Activated naive CD4-positive, alpha-beta T cell treated with anti-CD3 and anti-CD28 coated beads for 36 hours (primary cell): ENCODE measurements at places on chromosomes 11 and 22. TPM values are rescaled to one million over a fixed set of nuclear protein-coding genes. Genes with fewer than 3 reads are reported as not detected.

DNA sequence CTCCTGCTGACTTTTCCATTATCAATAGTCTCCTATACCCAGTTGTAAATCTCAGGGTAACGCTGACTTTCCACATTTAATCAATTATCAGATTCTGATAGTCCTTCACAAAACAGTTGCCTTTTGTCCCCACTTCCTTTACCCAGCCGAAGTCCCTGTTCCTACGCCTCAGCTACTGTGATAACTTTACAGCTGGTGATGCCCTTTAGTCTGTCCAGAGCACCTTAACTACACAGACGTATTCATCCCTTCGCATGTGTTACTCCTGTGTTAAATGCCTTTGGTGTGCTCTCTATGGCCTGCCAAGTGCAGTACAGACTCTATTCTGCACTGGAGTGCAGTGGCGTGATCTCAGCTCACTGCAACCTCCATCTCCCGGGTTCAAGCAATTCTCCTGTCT is 20.2 kb downstream of the SSH3 start:
- no peak for DNase-seq

GRCh38 chr22:45533703-45534102 is 31.0 kb downstream of the FBLN1 start:
- DNase-seq, result no peak

DNA sequence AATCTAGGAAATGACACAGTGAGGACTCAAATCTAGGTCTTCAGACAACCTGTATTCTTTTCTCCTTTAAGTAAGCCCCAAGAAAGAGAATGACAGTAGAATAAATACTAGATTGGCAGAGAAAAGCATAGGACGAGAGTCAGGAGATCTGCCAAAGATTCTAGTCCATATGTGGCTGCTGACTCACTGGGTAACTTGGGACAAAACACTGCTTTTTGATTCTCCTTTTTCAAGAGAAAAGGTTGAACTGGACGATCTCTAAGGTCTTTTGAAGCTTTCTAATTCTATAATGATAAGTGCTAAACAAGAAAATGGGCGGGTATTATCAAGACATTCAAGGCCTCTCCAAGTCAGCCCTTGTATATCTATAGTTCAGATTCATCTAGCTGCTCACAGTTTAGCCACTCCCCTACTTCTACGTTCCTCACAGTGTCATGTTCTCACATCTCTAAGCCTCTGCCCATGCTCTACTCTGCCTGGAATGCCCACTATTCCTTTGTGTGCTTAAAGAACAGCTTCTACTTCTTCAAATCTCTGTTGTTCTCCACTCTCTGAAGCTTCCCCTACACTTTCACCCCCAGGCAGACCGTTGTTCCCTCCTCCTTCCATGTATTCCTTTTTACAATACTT is 53.0 kb downstream of the RELT start:
- DNase-seq, result no peak

The FAM180B gene
- not detected for total RNA-seq

The ABCC8 gene
- total RNA-seq, result not detected

The RASGRP2 gene
- total RNA-seq, result 5.6 TPM

- no peak for DNase-seq
Observed at GRCh38 chr11:5159806-5160205, 5.2 kb upstream of the OR52A1 start.

DNA sequence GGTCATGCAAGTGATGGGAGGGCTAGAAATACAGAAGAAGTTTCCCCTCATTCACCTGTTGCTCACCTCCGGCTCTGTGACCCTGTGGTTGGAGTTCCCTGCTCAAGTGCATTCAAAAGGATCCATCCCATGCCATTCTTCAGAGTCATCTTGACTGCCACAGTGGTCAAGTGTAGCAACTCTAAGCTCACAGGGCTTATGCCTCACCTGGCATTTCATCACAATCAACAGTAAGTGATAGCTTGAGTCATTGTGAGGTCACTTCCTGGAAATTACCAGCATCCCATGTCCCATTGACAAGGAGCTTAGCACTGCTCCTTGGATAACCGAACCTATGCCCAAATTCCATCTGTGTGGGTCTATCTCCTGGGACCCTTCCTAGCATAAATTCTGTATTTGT is 55.6 kb downstream of the OR4C45 start:
- no peak for DNase-seq

The DCDC1 gene
- total RNA-seq, result 0.25 TPM

GRCh38 chr22:46418827-46419226 is 83.3 kb downstream of the TRMU start:
- DNase-seq, result no peak

The RRP7A gene
- total RNA-seq, result 104 TPM

- no peak for DNase-seq
Observed at GRCh38 chr11:131951121-131951520, 580.7 kb downstream of the NTM start.

The OR2AT4 gene
- total RNA-seq, result not detected

GRCh38 chr22:25602445-25602844 is 38.0 kb downstream of the GRK3 start:
- DNase-seq, result no peak

The SLC22A24 gene
- not detected for total RNA-seq

The PGR gene
- not detected for total RNA-seq

GRCh38 chr11:11850668-11851067 is 8.9 kb downstream of the USP47 start:
- DNase-seq, result no peak

The ASCL3 gene
- total RNA-seq, result not detected

DNA sequence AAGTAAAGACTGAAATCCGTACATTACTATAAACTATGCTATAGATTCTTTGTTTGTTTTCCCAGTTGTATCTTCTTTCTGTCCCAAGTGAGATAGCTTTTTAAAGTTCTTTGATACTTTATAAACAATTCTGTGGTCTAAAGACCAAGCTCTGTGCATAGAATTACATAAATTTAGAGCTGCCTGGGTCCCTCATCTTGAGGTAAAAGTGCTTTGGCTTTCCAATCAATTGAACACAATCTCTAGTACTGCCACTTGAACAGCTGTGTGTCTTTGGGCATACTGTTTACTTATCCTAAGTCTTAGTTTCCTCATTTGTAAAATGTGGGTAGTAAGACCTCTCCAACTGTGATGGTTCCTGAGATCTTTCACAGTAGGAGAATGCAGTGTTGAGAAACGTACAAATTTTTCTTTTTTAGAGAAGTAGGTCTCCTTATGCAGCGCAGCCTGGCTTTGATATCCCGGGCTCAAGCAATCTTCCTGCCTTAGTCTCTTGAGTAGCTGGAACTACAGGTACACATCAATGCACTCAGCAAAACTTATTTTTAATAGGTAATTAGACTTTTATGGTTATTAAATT is 2.5 kb upstream of the EED start:
- DNase-seq, result no peak

The OR5I1 gene
- total RNA-seq, result not detected

- DNase-seq, result no peak
Observed at GRCh38 chr11:110786226-110786902, 74.1 kb upstream of the ARHGAP20 start.
